ENCODE measurements at places on chromosomes 11 and 22.

DNA sequence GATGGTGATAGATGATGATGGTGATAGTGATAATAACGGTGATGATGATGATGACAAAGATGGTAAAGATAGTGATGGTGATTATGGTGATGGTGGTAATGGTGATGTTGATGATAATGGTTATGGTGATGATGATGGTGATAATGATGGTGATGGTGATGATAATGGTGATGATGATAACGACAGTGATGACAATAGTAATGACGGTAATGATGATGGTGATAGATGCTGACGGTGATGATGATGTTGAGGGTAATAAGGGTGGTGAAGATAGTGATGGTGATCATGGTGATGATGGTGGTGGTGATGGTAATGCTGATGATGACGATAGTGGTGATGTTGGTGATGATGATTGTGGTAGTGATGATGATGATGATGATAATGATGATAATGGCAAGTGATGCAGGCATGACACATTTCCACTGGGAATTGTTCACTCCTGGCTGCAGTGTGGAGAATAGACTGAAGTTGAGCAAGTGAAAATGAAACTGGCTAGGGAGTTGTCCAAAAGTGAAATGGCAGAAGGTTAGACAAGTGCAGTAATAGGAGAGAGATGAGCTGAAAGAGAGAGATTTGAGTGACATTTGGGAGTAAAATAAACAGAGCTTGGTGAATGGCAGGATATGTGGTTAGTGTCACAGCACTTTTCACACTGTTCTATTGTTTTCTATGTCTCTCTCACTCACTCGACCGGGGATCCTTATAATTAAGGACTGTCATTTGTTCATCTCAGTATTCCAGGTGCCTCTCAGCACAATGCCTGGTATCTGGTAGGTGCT, 992.5 kb downstream of the OPCML start:
- no peak for DNase-seq

GRCh38 chr22:50722048-50722701, 15.8 kb upstream of the ACR start:
- DNase-seq, result no peak

DNA sequence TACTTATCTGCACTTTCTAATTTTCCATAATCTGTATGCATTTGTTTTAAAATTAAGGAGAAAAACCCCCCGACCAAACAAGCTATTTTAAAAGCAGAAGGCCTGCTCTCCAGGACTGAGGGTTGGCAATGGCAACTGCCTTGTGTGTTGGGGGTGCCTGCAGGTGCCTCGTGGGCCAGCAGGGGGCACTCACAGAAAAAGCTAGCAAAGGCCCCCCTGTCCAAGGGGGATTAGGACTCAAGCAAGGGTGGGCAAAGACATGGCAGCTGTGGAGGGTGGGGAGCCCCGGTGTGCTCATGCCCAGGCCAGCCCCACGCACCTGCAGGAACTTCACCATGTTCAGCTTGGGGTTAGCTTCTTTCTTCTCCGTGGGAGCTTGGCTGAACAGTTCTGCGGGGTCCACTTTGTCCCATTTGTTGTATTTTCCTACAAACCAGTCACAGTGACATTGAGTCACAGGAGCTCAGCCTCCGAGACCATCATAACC, 10.3 kb downstream of the TOP3B start:
- DNase-seq, result peak; percentile 16

GRCh38 chr11:127894316-127894715, 693.0 kb downstream of the ETS1 start:
- DNase-seq, result no peak

GRCh38 chr11:102914238-102915043, 39.7 kb upstream of the MMP12 start:
- DNase-seq, result no peak

DNA sequence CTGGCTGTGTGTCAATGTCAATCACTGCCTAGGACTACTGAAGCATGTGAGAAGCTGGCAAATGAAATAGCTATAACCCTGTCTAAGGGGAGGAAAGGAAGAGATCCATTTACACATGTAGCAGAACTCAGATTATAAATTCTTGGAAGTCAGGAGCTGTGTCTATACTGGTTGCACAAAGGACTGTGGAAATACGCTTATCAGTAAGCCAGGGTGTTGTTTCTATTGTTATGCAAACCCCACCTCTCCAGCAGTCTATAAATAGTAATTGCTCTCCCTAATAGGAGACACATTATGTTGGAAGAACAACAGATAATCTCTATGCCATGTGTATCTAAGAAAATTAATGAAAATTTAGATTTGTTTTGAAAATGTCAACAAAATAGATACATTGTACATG, 693.4 kb upstream of the CCDC90B start:
- DNase-seq, result no peak

GRCh38 chr22:38802671-38803121, 8.8 kb upstream of the DNAL4 start:
- no peak for DNase-seq

- DNase-seq, result no peak
These were observed 123.6 kb downstream of the CHST1 start for GRCh38 chr11:45541693-45542434.

- peak; percentile 57 for DNase-seq
These were observed 57.0 kb downstream of the LRRC74B start for GRCh38 chr22:21102659-21103267.

DNA sequence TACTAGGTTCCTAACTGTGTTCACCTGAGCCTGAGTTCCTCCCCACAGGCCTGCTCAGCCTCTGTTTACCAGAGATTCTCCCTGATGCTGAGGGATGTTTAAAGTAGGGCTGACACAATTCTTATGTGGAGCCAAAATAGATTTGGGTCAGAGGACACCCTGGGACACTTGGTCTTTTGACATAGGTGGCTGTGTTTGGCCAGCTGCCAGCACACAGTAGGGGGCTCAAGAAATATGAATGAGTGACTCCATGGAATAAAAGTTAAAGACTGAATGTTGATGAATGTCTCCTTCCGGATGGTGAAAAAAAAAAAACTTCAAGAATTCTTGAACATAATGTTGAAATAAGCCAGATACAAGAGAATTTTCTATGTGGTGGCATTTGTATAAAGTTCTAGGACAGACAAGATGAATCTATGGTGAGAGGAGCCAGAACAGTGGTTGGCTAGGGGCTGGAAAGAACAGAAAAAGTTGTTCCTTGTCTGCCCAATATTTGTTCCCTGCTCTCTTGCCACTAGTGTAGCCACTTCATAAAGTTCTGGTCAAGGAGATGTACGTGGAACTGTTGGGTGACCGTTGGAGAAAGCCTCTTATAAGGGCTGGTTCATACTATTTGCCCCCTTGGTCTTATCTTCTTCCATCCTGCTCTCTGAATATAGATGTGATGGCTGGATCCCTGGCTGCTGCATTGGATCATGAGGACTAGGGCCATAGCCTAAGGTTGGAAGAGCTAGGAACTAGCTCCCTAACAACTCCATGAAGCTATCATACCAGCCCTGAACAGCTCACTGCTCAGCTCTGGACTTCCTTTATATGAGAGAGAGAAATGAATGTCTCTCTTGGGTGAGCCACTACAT, 40.3 kb upstream of the SMTN start:
- DNase-seq, result no peak

DNA sequence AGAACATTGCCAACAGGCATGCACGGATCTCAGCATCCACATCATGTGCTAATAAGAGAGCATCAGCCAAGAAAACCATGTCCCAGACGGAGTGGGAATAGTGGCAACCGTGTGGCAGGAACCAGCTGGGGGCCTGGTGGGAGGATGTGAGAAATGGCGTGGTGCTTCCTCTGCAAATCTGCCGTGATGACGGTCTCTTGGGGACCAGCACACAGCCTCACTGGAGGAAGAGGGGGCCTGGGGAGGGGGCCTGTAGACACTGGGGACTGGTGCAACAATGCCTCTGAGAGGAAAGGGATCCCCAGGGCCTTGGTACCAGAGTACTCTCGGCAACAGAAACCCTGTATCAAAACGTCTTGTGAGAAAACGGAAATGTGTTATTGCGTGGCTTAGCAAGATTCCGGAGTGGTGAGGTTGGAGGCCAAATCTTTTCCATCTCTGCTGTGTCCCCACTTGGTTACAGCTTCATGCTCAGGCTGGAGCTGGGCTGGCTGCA, 154.3 kb upstream of the TBCEL start:
- DNase-seq, result no peak

Data from activated CD8-positive, alpha-beta memory T cell treated with anti-CD3 and anti-CD28 coated beads for 4 hours (primary cell).